ENCODE measurements at places on chromosomes 7 and 10.

- DNase-seq: no peak
Observed at GRCh38 chr7:1849351-1850041, 179.4 kb downstream of the ELFN1 start.

DNA sequence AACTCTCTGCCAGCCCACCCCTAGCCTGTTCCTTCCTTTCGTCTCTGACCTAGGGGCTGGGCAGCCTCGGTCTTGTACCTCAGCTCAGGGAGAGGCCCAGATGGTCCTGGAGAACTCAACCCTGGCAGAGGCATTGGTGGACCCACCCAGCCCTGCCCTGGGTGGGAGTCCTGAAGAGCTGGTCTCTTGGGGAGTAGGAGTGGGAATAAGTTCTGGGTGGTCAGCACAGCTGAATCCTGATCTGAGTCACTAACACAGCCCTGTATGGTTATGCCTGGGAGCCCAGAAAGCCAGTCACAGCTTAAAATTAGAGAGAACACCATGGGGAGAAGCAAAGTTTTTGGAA is 84.0 kb downstream of the SORBS1 start:
- no peak for DNase-seq

DNA sequence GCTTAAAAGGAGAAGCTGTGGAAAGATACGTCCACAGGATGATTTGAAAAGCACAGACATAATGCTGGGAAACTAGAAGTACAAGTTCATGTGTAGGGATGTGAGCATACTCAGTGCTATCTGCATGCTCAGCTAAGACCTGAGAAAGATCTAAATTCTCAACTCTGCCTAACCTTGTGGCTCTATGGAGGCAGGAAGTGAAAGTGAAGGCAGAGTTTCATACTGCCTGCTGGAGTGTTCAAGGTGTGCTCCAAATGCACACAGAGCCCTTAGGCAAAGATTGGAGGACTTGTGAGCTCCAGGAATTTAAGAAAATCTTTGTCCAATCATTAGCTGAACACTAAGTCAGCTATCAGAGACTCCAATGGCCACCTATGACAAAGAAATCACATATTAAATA is 190.9 kb downstream of the RNLS start:
- DNase-seq: no peak

DNA sequence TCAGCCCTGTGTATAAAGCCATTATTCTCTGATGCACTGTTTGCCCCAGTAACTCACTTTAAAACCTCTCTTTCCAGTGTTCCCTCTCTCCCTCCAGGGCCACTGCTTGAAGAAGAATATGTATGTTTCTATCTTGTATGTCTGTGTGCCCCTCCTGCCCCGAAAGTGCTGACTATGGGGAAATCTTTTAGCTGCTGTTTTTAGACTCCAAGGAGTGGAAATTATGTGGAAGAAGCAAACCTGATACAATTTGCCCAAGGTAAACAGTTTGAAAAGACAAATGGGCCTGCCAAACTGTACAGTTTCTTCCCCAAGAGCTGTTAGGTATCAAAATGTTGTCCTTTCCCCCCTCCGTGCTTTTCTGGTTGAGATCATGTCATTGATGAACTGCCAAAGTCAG is 3.4 kb downstream of the ADRA2A start:
- DNase-seq: peak; percentile 0

GRCh38 chr7:45923818-45924217 is 2.7 kb upstream of the IGFBP3 start:
- DNase-seq: no peak

DNA sequence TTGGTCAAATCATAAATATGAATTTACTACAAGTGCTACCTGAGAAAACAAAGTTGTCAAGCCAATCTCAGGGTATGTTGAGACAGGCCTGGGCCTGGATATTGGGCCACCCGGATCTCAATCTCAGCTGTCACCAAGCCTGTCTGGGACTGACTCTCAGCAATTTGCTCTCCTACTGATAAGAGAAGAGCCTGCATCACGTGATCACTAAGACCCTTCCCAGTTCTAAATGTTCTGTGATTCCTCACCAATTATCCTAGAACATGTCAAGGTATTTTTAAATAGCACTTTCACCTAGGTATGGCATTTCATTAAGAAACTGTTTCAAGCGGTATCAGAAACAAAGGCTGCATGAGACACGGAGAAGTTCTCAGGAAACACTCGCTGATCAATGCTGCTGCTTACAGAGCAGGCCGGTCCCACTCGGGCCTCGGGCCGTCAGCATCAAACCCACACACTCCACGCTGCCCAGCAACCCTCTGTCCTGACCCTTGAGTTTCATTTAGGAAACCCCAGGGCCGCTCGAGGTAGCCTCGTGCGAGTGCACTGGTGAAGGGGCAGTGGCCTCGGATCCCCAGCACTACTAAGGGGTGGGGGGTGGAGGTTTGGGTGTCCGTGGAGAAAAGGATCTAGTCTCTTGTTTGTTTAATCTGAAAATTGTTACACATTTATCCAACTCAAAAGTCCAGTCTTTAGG is 4.1 kb downstream of the KLF6 start:
- DNase-seq: no peak

- no peak for DNase-seq
Observed at GRCh38 chr10:2246747-2247146, 509.4 kb upstream of the ADARB2 start.

DNA sequence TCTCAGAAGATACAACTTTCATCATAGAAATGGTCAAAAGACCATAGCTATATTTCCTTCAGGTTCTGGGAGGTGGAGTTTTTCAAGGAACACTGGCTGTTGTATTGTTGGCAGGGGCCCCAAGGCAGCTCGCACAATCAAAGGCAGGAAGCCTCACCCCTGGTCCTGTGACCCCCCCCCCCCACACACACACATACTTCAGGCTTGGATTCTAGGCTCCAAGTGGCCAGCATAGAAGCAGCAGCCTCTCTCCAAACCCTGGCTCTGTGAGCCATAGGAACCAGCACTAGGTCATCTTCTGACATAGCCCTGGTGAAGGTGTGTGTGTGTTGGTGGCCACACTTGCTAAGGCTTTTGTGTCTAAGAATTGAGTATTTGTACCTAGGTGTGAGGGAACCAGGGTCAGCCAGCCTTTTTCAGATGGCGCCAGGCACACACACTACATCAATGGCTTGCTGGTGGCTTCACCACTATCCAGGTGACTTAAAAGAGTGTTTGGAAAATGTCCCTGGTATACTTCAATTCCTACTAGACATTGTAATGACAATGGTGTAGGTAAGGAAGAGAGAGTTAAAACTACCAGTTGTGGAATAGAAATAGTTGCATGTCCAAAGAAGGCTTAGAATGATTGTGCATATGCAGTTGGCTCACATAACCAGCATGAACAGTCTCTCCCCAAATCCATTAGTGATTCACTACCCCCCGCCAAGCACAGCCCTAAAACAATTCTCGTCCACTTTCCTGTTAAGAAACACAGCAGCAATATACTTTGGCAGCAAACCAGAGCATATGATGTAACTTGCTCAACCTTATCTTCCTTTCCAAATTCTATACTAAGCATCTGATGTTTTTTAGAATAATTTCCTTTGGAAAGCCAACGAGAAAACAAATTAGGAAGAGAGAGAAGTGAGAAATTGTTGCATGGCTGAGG is 91.3 kb downstream of the AVL9 start:
- no peak for DNase-seq

DNA sequence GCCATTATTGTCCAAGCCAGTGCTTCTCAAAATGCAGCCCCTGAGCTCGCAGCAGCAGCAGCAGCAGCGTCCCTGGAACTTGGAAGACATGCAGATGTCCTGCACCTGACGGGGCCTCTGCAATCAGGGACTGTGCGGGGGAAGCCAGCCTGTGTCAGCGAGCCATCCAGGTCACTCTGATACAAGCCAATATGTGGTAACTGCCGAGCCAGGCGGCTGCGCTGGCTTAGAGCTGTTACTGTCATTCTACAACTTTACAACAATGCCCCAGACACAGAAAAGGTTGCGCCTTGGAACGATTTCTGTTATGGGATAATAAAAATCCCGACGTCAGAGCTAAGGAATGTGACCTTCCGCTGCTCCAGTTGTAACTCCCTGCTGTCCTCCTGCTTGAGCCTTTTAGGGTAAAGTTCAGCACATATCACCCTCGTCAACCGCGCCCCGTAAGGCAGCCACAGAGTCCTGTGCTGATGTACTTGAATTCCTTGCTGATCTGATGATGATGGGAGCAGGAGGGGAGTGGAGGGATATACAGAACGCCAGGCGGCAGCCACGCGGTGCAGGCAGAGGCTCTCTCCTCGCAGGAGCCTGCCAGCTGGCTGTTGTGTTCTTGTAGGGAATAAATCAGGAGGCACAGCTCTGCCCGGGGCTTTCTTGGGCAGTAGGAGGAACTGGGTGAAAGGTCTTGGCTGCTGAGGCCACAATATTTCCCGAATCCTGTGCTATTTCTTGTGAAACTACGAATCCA is 20.0 kb upstream of the CRYGN start:
- peak; percentile 58 for DNase-seq

- DNase-seq: no peak
Observed at GRCh38 chr7:90677486-90678404, 81.6 kb downstream of the CDK14 start.

DNA sequence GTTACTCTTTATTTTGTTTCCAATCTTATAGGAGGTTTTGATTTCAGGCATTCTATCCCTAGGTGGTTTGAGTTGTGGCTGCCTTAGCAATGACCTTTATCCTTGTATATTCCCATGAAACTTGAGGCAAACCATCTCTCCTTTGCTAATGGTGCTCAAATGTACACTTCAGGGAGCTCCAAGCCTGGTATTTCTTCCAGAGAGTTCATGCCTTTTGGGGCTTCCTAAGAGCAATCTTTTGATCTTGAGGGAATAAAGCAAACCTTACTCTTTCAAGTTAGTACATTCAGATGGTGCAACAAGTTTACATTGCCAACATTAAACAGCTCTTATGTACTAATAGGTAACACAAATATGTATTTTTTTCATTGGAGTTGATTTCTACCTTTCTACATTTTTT is 3.4 kb upstream of the GNAT3 start:
- DNase-seq: no peak

GRCh38 chr10:21100190-21100589 is 203.1 kb upstream of the NEBL start:
- no peak for DNase-seq

DNA sequence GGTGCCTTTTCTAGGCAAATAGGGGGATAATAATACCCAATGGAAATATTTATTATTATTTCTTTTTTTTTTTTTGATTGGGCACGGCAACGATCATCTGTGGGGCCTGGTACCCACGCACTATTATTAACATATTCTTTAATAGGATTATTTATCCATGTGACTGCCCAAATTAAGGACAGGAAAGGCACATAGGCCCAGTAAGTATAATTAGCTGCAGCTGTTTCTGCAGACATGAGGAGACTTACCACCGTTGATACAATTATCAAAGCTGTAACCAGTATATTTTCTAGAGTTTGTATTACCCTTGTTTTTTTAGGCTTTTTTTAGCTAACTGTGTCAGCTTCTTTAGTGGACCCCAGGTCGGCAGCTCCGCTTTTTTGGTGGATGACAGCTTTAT is 25.2 kb upstream of the GUSB start:
- no peak for DNase-seq

GRCh38 chr10:31133251-31133791 is 101.7 kb upstream of the ZNF438 start:
- no peak for DNase-seq

DNA sequence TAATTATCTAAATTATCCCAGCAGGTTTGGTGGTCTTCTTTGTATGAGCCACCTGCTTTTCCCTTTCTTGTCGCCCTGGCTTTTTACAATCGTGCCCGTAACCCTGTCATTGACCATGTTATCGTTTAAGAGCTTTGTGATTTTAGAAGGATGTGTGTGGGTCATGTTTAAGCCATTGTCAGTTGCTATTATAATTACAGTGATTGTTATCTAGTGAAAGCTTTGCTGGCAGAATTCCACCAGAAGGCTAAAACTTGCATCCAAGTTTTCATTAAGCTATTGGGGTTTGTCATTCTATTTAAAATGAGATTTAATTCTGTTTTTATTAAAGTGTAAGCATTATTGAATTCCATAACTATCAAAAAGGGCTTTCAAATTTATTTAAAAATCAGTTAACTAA is 354.2 kb upstream of the TMEM229A start:
- no peak for DNase-seq

All from iPS-NIHi11 (cell line).